Activated CD8-positive, alpha-beta T cell treated with anti-CD3 and anti-CD28 coated beads, Interleukin-2, amount 10 ng/mL, durations not matched to agents 7 days and 5 days (primary cell): ENCODE measurements at places on chromosomes 4 and X. TPM values are rescaled to one million over a fixed set of nuclear protein-coding genes. Genes with fewer than 3 reads are reported as not detected.

- H3K36me3 ChIP-seq, result no peaks in the 10 kb centered on the region
- peaks cover 2% of the 10 kb centered on the region for H3K27me3 ChIP-seq
- H3K4me1 ChIP-seq, result no peaks in the 10 kb centered on the region
- DNase-seq, result no peak
- H3K4me3 ChIP-seq, result no peak overlapping the region
- H3K27ac ChIP-seq, result no peak overlapping the region
Measured at GRCh38 chrX:134684956-134685355, 26.7 kb upstream of the PLAC1 start.

DNA sequence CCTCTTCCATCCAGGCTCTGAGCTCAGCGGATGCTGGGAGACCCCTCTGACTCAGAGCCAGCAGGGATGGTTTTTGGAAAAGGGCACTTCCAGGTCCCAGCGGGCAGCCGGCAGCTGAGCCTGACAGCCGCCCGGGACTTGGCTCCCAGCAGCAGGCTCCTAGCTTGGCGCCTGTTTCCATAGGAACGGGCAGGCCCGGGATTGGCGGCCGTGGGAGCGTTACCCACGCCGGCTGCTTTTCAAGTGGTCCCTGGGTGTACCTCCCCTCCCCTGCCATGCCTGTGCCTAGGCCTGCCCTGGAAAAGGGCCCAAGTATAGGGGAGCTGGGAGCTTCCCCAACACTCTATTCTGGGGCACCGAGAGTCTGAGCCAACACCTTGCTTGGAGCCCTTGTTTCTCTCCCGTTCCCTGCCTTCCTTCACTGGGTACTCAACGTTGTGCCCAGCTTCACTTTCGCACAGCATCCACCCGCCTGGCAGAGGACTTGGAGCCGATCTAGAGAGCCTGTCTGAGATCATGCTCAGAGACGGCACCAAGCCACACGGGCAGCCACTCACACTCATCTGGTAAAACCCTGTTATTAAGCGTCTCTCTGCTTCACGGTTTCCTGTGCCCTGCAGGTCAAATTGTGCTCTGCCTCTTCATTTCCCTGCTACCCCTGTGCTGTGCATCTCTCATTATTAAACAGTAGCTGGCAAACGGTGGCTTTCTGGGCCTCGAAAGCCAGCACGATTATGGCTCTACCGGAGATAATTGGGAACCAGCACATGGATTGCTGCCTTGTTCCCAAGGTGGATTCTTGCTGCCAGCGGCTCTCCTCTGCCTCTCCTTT is 521.5 kb downstream of the BCOR start:
- H3K27ac ChIP-seq, result no peak overlapping the region
- H3K27me3 ChIP-seq, result no peaks in the 10 kb centered on the region
- H3K4me3 ChIP-seq, result no peak overlapping the region
- H3K36me3 ChIP-seq, result no peaks in the 10 kb centered on the region
- DNase-seq, result no peak

Gene IL2RG
- 351 TPM for total RNA-seq

Gene SSX2
- total RNA-seq, result not detected

Gene MAGEA10
- not detected for total RNA-seq

- H3K4me1 ChIP-seq, result no peaks in the 10 kb centered on the region
- H3K27ac ChIP-seq, result no peak overlapping the region
- H3K36me3 ChIP-seq, result no peaks in the 10 kb centered on the region
- peaks cover 4% of the 10 kb centered on the region for H3K27me3 ChIP-seq
- H3K4me3 ChIP-seq, result no peak overlapping the region
- no peak for DNase-seq
Measured at GRCh38 chr4:15106399-15106798, 104.1 kb downstream of the CPEB2 start.
